ENCODE measurements at places on chromosomes 11 and 22.

GRCh38 chr11:450809-451451, 851 bp downstream of the PTDSS2 start:
- DNase-seq = peak; percentile 77

- no peak for DNase-seq
These were observed 22.2 kb downstream of the LARGE1 start for GRCh38 chr22:33898121-33898520.

DNA sequence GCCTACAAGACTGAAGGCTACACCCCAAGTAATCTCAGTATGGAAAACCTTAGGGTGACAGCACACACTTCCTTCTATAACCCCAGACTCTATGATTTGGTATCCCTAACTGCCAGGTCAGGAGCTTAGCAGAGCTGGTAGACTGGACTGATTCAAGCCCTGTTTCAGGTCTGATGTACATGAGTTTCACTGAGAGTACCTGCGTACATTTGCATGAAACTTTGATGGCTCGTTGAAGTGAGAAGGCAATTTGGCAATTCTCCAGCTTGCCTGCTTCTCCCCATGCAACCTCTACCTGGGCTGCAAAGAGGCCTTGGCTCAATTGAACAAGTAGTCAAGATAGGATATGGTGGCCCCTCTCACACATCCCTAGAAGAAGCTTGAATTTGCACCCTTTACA, 10.2 kb downstream of the FIBIN start:
- DNase-seq = no peak

GRCh38 chr11:760236-760635, 13.0 kb downstream of the TALDO1 start:
- no peak for DNase-seq

DNA sequence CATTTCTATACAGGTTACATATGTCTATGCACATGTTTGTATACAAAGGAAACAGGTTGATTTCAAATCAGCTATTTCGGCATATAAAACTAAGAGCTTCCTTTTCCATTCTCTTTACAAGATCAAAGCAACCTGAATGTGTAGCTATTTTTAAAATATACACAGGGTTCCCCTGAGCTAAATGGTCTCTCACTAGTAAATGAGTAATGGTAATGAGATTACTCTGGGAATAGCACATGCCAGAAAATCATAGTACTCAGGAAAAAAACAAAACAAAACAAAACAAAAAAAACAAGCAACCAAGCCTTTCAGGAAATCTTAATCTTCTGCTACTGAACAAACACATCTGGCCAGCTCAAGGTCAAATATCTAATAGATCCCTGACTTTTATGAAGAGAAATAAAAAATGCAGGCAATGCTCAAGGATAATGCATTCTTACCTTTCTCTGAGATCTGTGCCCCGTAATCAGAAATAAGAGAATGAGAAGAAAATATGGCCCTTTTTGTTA, 156.6 kb upstream of the POU2AF2 start:
- no peak for DNase-seq

GRCh38 chr11:85844439-85845123, 10.6 kb upstream of the CCDC83 start:
- DNase-seq = no peak

DNA sequence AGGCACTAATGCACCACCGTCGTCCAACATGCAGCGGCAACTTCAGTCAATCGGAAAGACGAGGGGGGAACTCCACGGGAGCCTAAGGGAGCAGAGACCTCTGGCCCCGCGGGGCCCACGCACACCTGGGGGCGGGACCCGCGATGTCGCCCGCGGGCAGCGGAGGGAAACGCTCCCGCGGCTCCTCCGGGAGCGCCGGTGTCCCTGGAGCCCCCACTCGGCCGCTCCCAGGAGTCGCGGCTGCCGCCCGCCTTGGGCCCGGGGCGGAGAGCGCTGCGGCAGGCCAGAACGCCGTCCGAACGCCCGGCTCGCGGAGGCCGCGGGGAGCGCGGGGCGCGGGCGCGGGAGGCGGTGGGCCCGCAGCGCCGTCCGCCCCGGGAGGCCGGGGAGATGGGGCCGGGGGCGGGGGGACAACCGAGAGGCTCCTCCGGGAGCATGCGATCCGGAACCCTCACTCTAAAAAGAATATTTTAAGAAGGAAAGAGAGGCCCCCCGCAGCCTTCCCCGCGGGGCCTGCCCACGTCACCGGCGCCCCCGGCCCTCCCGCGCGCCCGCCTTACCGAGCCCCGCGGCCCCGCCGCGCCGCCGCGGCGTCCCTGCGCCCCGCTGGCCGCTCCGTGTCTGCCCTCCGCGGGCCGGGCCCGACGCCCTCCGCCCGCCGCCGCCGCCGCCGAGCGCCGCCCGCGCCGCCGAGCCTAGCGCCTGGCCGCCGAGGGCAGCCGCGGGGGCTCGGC, 86.6 kb upstream of the ARHGAP32 start:
- DNase-seq = no peak

- no peak for DNase-seq
These were observed 26.5 kb downstream of the MYO7A start for GRCh38 chr11:77154381-77155081.
